Peyer's patch (tissue), 4 donors: ENCODE measurements at places on chromosomes 5 and 9. TPM values are rescaled to one million over a fixed set of nuclear protein-coding genes. Genes with fewer than 3 reads are reported as not detected.
A peak's percentile ranks its signal among the peaks of the same experiment; 100 is the strongest.

GRCh38 chr5:84729326-84729725 lies 344.6 kb upstream of the EDIL3 start:
- H3K36me3 ChIP-seq: no peaks in the 10 kb centered on the region
- H3K4me3 ChIP-seq: no peak overlapping the region
- no peaks in the 10 kb centered on the region for H3K4me1 ChIP-seq
- H3K27ac ChIP-seq: no peak overlapping the region
- no peak for DNase-seq
- H3K27me3 ChIP-seq: no peaks in the 10 kb centered on the region

- H3K4me1 ChIP-seq: no peaks in the 10 kb centered on the region
- H3K27ac ChIP-seq: no peak overlapping the region
- DNase-seq: no peak
- no peaks in the 10 kb centered on the region for H3K27me3 ChIP-seq
- no peak overlapping the region for H3K4me3 ChIP-seq
- H3K36me3 ChIP-seq: no peaks in the 10 kb centered on the region
Measured at GRCh38 chr5:11212706-11213105, 451.7 kb upstream of the DAP start.

DNA sequence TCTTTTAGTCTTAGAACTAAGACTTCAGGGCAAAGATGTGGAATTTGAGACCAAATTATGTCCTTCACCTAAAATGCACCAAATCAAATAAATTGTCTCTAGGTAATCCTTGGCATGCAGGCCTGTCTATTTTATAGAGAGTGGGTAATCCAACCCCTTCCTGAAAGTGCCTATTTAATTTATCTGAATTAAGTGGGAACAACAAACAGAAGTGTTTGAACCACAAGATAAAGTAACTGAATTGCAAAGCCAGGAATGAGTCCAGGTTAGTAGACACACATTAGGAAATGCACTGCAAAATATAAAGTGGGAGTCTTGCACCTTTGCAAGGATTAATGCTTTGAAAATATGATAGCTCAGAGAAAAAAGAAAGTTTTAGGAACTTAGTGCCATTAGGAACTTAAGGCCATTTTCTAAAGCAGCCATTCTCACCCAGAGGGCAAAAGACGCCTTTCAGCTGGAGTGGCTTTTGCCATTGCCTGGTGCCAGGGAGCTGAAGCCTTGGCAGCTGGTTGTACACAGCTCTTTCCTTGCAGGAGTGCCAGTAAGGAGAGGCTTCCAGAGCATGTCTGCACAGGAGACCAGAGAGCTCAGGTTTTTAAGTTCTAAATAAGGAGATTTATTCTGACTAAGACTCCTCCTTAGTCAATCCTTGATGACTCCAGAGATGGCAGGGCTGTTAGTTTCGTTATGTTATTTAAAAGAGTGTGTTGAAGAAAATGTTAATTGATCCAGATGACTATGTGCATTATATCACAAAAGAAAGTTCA lies 151.7 kb upstream of the ELL2 start:
- no peak for DNase-seq
- no peak overlapping the region for H3K4me3 ChIP-seq
- H3K36me3 ChIP-seq: no peaks in the 10 kb centered on the region
- H3K27me3 ChIP-seq: no peaks in the 10 kb centered on the region
- no peaks in the 10 kb centered on the region for H3K4me1 ChIP-seq
- no peak overlapping the region for H3K27ac ChIP-seq

DNA sequence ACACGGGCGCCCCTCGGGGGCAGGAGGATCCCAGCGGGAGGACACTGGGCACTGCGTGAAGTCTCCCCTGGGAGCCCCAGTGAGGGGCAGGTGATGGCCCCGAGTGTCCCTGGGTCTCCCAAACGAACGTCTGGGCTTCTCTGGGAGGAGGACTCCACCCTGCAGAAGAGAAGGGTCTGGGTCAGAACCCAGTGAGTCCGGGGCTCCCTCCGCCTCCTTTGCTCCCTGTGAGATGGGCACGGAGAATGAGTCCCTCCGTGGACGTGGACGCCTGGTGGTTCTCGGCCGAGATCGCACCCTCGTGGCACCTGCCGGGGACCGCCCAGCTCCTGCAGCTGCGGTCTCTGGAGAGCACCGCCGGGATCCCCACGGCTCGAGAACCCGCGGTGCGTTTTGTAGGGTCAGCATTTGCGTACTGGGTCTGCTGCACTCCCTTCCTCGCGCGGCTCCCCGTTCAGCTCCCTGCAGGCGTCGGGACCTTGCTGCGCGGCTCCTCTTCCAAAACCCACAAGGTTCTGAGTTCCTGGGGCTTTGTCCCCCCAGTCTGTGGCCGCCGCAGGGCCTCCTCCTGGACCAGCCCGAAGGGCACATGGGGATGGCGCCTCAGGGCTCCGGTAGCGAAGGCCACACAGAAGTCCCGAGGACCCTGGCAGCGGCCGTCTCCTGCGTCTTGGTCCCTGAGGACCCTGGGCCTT lies 10.2 kb upstream of the CEP72 start:
- H3K36me3 ChIP-seq: no peaks in the 10 kb centered on the region
- H3K27ac ChIP-seq: no peak overlapping the region
- peak; percentile 11 for DNase-seq
- no peak overlapping the region for H3K4me3 ChIP-seq

DNA sequence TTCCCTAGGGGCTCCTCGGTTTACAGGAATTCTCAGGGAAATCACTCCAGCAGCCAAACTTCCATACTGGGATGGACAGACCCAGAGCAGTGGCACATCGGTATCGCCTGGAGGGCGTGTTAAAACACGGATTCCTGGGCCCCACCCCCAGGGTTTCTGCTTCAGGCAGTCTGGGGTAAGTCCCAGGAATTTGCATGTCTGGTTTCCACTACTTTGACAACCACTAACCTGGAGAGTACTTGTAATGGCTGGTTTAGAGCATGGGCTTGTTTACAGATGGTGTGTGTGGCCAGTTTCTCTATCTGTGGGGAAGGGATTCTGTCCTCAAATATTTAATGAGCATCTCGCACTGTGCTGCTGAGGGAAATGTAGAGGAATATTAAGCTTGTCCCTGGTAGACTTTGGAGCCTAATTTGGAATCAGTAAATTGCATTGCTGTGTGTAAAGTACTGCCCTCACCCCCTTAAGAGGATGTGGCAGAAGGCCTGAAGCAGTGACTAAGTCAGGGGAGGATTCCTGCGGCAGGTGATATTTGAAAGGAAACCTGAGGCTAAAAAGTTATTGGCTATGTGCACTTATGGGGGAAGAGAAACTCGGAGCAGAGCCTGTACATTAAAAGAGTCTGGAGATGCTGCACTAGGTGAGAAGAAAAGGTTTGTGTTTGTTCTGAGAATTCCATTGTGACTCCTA lies 18.6 kb upstream of the TJP2 start:
- no peak overlapping the region for H3K27ac ChIP-seq
- DNase-seq: no peak
- H3K4me1 ChIP-seq: no peaks in the 10 kb centered on the region

DNA sequence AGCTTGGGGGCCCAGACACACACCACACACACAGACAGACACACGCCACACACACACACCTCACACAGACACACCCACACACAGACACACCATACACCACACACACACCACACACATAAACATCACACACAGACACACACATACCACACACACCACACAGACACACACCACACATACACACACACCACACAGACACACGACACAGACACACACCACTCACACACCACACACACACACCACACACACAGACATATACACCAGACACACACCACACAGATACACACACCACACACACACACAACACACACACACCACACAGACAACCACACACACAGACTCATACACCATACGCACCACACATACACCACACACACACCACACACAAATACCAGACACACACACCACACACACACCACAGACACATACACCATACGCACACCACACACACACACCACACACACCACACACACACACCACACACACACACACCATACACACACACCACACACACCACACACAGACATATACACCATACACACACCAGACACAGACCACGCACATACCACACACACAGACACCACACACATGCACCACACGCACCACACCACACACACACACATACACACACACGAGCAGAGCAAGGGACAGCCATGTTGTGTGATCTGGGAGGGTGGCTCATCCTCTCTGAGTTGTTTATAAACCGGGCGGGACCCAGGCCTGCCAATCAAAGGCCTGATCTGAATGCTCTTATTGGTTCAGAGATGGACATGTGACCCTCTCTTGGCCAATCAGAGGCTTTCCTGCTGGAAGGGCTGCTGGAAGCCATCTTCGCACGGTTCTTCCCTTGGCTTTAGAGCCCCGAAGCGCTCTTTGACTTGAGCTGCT lies 148.3 kb downstream of the GAPVD1 start:
- no peaks in the 10 kb centered on the region for H3K27me3 ChIP-seq
- H3K36me3 ChIP-seq: no peaks in the 10 kb centered on the region
- no peak overlapping the region for H3K27ac ChIP-seq
- no peak for DNase-seq
- no peak overlapping the region for H3K4me3 ChIP-seq

DNA sequence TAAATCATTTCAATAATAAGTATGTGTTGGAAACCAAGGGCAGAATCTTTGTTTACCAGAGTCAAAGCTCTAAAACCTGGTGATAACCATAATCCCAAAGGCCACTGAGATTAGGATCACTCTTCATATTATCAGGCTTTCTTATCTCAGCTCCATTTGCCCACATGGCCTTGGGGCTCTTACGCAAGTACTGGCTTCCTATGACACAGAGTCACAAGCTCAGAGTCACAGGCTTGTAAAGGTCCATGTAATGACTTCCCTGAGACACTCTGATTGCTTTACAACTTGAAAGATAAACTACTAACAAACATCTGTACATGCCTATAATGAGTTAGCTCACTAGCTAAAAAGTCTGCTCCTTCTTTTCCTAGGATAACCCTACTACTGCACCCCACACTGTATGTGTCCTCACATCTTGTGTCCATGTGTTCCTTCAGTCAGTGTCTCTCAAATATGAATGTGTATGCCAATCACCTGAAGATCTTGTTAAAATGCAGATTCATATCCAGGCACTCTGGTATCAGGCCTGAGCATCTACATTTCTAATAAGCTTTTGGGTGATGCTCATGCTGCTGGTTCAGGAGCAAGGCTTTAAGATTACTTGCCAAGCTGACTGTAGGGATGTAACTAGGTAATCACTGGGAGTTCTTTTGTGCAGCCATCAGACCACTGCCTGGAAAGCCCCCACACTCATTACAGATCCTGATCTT lies 28.4 kb downstream of the SEMA6A start:
- no peaks in the 10 kb centered on the region for H3K4me1 ChIP-seq
- no peak overlapping the region for H3K4me3 ChIP-seq
- peak overlapping the region; percentile 63 for H3K27ac ChIP-seq

GRCh38 chr9:92804727-92805126 lies 40.1 kb upstream of the BICD2 start:
- DNase-seq: no peak
- H3K4me1 ChIP-seq: no peaks in the 10 kb centered on the region
- H3K4me3 ChIP-seq: no peak overlapping the region
- H3K27me3 ChIP-seq: no peaks in the 10 kb centered on the region
- H3K27ac ChIP-seq: no peak overlapping the region

DNA sequence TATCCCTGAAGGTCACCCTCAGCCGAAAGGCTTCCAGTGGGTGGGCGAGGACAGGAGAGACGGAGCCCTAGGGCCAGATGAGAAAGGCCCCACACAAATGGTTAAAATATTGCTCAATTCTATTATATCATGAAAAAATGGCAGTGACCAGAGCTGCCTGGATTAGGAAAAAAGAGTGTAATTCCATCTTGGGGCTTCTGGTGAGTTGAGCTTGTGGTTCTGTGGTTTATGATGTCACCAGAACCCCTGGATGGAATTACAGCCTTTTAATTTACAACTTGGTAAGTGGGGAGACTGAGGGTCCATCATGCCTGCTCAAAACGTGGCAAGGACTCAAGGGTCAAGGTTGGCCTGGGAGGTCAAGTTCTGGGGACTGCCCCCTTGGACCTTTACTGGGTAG lies 55.5 kb upstream of the STC2 start:
- H3K27me3 ChIP-seq: no peaks in the 10 kb centered on the region
- no peaks in the 10 kb centered on the region for H3K4me1 ChIP-seq
- H3K36me3 ChIP-seq: no peaks in the 10 kb centered on the region
- no peak overlapping the region for H3K4me3 ChIP-seq
- no peak for DNase-seq

- H3K4me3 ChIP-seq: no peak overlapping the region
- no peaks in the 10 kb centered on the region for H3K36me3 ChIP-seq
- no peaks in the 10 kb centered on the region for H3K4me1 ChIP-seq
- H3K27me3 ChIP-seq: no peaks in the 10 kb centered on the region
- H3K27ac ChIP-seq: no peak overlapping the region
- DNase-seq: no peak
Measured at GRCh38 chr9:127258606-127259471, 5.7 kb upstream of the GARNL3 start.

DNA sequence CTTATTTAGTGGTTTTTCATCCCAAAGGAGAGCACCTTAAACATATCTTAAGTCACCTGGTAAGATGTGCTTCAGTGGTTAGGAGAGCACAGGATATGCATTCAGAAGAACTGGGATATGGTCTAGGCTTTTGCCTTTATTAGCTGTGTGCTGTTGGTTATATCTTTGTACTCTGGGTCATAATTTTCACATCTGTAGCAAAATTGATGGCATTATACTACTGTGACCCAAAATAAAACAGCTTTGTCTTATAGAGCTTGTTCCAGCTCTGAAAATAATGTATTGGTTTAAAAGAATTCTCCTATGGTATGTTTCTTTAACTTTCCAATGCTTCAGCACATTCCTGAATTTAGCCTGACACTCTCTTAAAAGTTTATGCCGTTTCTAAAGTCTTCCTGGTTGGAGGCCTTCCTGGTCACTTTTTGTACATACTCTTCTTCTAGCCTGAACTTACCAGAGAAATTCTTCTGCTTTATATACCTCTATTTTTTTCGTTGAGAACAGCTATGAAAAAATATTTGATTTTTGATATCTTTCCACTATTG lies 337.1 kb upstream of the MPDZ start:
- no peak overlapping the region for H3K4me3 ChIP-seq
- H3K27ac ChIP-seq: no peak overlapping the region

DNA sequence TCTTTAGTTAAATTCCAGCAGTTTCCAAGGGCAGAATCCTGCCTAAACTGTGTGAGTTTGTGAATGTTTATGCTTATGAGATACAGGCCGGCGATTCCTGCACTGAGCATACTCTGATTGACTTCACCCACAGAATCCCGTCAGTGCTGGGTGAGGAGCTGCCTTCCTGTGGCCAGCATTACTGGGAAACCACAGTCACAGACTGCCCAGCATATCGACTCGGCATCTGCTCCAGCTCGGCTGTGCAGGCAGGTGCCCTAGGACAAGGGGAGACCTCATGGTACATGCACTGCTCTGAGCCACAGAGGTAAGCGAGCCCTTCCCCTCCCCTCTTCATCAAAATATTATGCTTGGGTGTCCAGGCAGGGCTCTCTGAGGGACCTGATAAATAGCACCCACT lies 103.7 kb downstream of the CMYA5 start:
- H3K27ac ChIP-seq: no peak overlapping the region
- H3K36me3 ChIP-seq: no peaks in the 10 kb centered on the region
- no peak overlapping the region for H3K4me3 ChIP-seq
- H3K27me3 ChIP-seq: no peaks in the 10 kb centered on the region
- H3K4me1 ChIP-seq: no peaks in the 10 kb centered on the region

GRCh38 chr9:96047116-96047639 lies 171.7 kb downstream of the ERCC6L2 start:
- DNase-seq: no peak
- H3K36me3 ChIP-seq: no peaks in the 10 kb centered on the region
- no peaks in the 10 kb centered on the region for H3K27me3 ChIP-seq
- H3K27ac ChIP-seq: no peak overlapping the region
- H3K4me1 ChIP-seq: peaks cover 6% of the 10 kb centered on the region

Gene B4GALT7
- 12.6 TPM for total RNA-seq

Gene SPINK4
- total RNA-seq: 297 TPM

Gene SLC1A3
- total RNA-seq: 0.95 TPM

Gene LCN12
- total RNA-seq: 8.7 TPM

Gene C9orf153
- total RNA-seq: not detected
